ENCODE measurements at places on chromosomes 3 and 15.

DNA sequence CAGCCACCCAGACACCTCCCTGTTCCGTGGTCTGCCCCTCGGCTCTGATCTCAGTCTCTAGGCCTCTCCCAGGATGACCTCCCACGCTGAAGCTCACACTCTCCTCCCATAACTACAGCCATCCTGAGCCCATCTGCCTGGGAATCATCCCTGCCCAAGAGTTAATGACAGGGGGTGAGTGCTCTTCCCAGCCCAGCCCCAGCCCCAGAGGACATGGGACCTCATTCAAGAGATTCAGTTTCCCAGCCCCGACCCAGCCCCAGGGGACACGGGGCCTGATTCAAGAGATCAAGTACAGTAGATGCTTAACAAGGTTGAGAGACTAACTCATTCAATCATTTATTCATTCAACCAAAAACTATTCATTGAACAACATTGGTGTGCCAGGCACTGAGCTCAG lies 272.0 kb downstream of the XXYLT1 start:
- DNase-seq, result no peak

- no peak for DNase-seq
Measured at GRCh38 chr3:40333852-40334251, 24.3 kb downstream of the EIF1B start.

GRCh38 chr3:9216736-9217135 lies 32.7 kb downstream of the SRGAP3 start:
- DNase-seq, result no peak

DNA sequence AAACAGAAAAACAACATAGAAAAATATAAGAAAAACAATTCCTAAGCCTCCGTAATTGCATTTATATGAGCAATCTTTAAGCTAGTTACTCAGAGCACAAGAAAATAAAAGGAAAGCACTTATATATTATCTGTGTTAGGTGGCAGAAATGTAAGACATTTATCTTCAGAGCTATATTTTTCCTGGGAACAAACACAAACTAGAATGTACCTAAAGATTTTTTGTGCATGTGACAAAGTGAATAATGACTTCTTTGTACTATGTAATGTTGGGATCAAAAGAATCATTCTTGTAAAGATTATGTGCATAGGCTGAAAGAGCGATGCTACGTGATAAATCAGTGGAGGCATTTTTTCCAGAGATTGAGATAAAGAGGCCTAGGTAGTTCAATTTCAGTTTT lies 111.3 kb upstream of the GMNC start:
- DNase-seq, result no peak

- peak; percentile 41 for DNase-seq
Measured at GRCh38 chr3:159260049-159260662, 458.3 kb downstream of the MFSD1 start.

DNA sequence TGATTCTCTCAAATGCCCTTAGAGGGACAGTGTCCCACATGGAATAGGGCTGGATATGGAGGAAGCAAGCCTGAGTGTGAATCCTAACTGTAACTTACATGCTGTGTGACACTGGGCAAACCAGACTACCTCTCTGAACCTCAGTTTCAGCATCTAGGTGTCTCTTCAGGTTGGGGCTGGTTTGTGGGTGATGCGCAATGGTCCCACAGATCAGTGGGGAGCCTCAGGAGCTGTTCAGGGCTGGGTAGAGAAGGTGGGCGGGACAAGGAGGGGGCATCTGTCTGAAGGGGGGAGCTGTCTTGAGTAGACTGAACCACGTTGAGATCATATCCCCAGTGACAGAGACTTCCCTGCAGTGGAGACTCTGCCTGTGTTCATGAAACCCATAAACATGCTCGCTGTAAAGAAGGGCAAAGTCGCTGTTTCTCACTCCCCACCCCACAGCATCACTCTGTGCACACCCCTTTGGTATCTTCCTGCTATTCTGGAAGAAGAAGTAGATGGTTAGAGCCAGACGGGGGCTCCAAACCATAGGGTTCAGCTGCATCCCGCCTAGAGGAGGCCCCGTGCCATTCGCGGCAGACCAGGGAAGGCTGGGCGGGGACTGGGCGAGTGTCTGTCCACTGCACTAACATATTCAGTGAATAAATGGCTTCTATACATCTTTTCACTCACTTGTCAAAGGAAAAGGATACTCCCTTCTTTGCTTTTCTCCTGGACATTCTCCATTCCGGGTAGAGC lies 28.4 kb downstream of the SRPRB start:
- no peak for DNase-seq

DNA sequence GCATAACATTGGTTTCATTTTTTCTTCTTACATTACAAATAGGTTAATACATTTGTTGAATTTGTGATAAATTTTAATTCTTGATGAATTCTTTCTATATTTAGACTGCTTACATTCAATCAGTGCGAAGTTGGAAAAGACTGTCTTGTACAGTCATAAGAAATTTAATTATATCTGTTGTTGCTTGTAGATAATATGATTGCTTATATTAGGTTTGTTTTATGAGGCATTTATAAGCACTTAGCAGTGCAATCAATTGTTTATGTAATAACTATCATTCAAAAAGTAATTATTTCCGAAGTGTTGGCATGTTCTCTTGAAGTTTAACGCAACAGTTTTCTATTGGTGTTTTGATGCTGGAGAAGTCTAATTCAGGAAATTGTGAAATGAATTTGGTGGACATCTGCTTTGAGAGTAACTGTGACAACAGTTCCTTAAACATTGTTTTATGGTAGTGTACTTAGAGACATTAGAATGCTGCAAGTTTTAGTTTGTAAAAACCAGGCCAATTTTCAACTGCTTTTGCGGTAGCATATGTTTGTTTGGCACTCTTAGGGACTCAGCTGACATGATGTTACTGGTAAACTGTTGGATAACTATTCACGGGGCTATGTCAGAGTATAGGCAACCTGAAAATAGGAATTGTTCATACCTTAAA lies 99.7 kb downstream of the NAALADL2 start:
- peak; percentile 21 for DNase-seq

- DNase-seq, result no peak
Measured at GRCh38 chr3:158528076-158528674, 42.8 kb upstream of the MLF1 start.

All from MV-4-11 (cell line).